ENCODE measurements at places on chromosomes 12 and 14. TPM values are rescaled to one million over a fixed set of nuclear protein-coding genes. Genes with fewer than 3 reads are reported as not detected.

Gene CEP83
- polyA plus RNA-seq, result 3.9 TPM

Gene DTD2
- 10.0 TPM for polyA plus RNA-seq

Gene CLEC1A
- 0.51 TPM for polyA plus RNA-seq

Gene ANHX
- polyA plus RNA-seq, result not detected

Gene GPR162
- 17.2 TPM for polyA plus RNA-seq

Gene DNAJC22
- 0.50 TPM for polyA plus RNA-seq

Gene SYCP3
- not detected for polyA plus RNA-seq

Gene EPS8
- polyA plus RNA-seq, result 56.0 TPM

DNA sequence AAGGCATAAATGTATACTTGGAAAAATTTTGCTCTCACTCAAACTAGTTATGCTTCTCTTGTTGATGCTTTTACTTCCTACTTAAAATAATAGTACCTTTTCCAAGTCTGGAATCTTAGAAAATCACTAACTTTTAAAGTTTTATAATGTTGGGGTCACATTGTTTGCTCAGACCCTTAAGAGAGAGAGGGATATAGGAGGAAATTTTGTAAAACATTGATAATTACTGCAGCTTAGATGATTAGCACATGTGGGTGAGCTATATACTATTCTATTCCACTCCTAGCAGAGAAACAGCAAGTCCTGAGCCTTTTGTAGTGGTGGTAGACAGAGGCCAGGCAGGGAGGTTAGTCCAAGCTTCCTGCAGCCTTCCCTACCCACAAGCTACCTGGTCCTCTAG lies 13.4 kb downstream of the EID3 start:
- DNase-seq, result no peak

DNA sequence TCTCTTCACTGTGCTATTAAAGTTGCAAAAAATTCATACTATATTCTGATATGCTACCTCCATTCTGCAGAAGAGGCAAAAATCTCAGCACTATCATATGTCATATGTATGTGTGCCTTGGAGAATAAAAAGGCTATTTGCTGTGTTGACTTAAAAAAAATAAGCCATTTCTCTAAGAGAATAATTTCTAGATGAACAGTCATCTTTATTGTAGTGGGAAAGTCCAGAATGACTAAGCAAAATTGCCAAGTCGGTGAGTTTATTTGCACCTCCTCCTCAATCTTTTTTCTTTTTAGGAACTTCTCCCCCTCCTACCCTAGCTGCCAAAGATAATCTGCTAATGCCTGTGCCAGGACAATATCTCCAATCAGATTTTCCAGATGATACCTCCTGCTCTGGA lies 353.8 kb upstream of the FAR2 start:
- DNase-seq, result no peak

DNA sequence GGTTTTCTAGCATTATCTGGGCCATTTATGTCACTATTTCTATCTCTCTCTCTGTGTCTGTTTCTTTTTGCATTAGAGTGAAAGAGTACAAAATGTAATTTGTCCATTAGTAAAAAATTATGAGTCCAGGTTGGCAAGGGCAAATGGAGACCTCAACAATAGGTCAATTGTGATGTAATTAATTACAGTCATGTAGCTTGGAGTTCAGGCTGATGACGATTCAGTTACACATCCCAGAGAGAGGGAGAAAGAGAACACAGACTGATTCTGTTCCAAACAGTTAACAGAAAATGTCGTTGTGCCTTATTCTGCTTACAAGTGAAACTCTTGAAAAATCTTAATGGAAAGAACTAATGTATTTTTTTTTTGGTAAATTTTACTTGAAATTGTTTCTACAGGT lies 83.3 kb downstream of the ATXN7L3B start:
- DNase-seq, result no peak

GRCh38 chr12:5960783-5961182 lies 15.7 kb upstream of the ANO2 start:
- no peak for DNase-seq

- DNase-seq, result no peak
These were observed 446.9 kb downstream of the MED13L start for GRCh38 chr12:115830633-115831032.

GRCh38 chr12:45244561-45245343 lies 28.9 kb downstream of the ANO6 start:
- DNase-seq, result no peak

- no peak for DNase-seq
These were observed 27.1 kb upstream of the CLMN start for GRCh38 chr14:95346820-95347219.

DNA sequence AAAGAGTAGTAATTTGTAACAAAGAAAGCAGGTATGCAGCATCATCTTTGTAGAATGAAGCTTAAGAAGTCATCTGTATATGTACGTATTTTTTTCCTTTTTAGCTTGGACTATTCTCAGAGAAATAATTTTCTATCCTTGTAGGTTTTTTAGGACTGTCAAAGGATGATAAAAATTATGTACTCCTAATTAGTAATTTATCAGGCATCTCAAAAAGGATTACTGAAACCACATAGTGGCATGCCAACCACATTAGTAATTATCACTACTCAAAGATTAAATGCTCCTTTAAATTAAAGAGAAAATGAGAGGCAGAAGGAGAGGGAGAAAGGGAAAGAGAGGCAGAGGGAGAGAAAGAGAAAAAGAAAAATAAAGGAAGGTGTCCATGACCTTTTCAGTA lies 17.3 kb downstream of the TTC8 start:
- DNase-seq, result no peak

- peak; percentile 96 for DNase-seq
These were observed 74.3 kb downstream of the RFLNA start for GRCh38 chr12:124369055-124369826.

GRCh38 chr12:27934276-27934675 lies 38.3 kb downstream of the PTHLH start:
- DNase-seq, result no peak

- DNase-seq, result no peak
These were observed 479 bp downstream of the KDM5A start for GRCh38 chr12:388541-389141.

DNA sequence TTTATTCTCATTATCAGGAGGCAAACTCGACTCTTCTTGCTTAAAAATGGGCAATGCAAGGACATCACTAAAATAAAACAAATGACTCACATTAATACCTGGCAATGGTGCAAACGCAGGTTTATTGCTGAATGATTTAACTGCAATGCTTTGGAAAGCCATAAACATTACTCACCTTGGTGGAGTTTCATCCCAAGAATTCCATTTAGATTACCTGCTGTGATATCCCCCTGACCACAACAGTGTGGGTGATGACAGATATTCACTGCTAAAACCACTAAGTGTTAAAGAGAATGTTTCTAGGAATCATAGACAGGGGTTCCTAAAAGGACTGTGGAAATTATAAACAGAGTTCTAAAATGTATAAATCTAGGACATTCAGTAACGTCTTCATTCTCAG lies 35.3 kb upstream of the CSRNP2 start:
- no peak for DNase-seq

GRCh38 chr12:25578411-25579143 lies 25.5 kb upstream of the LMNTD1 start:
- DNase-seq, result no peak

- peak; percentile 90 for DNase-seq
These were observed 309.3 kb downstream of the ITPR2 start for GRCh38 chr12:26523708-26524150.
